Stimulated activated CD8-positive, alpha-beta memory T cell treated with anti-CD3 and anti-CD28 coated beads, Interleukin-4, amount 100 ng/mL, for 24 hours (primary cell): ENCODE measurements at places on chromosomes 2 and 18.

DNA sequence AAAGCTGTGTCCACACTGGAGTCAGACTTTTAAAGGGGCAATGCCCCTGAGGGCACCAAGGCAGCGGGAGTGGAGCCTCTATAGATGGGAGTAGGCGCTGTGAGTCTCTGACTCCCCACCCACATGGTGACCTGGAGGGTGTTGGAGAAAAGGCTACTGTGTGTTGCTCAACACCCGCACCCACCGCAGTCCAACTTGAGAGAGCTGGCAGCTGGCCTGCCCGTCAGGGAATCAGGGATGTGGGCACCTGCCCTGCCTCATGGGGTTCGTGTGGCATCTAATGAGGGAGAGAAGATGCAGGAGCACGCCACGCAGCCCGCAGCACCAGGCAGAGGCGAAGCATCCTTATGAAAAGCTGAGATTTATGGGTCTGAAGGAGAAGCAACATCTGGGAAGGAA is 84.2 kb downstream of the KLHL29 start:
- no peak for DNase-seq

GRCh38 chr2:115122701-115123100 is 680.3 kb downstream of the DPP10 start:
- no peak for DNase-seq

- DNase-seq, result peak; percentile 55
Measured at GRCh38 chr2:25341753-25342371, at the start of gene DNMT3A. TSS of gene DNMT3A (minus strand) at chr2:25341925. CDS start at chr2:25313984, 27,941 bp downstream.

GRCh38 chr2:157480182-157480961 is 36.5 kb upstream of the CYTIP start:
- peak; percentile 29 for DNase-seq

- no peak for DNase-seq
Measured at GRCh38 chr2:86367499-86367777, 30.0 kb upstream of the REEP1 start.

GRCh38 chr2:51219468-51219867 is 187.5 kb upstream of the NRXN1 start:
- DNase-seq, result no peak

GRCh38 chr2:44051593-44052347 is 56.0 kb upstream of the LRPPRC start:
- no peak for DNase-seq

DNA sequence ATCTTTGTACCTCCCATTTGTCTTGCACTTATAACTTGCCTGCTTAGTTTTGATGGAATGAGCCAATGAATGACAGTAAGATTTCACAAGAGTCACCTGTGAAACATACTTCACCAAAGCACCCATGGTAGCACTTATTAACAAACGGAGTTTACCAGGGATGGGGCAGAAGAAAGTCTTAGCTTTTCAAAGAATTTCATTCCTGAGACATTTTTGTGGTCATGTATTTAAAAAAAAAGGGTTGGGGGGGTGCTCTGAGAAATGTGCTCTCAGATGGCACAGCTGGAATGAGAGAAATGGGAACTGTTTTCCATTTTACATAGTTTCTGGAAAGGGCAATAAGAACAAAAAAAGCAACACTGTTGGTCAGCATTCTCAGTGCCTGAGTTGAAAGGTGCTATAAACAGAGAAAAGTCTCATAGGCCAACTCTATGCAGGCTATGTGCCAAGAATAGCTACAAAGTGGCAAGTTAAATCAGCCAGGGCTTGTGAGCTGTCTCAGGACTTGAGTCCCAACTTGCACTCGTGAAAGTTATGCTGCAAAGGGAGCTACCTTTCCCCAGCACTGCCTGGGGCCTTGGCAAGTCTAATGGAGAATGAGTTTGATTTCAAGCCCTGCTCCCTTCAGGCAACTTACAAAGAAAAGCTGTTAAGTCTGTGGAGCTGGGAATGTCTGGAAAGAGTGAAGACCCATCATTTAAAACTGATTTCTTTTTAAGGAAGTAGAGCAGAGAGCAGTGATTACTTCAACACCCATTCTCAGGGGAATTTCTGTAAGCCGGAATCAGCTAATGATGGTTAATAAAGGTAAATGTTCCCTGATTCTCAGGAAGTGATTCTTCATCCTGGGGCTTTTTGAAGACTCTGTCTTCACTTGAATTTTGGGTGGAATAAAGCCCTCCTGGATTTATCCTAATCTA is 170.6 kb downstream of the SLC8A1 start:
- no peak for DNase-seq

DNA sequence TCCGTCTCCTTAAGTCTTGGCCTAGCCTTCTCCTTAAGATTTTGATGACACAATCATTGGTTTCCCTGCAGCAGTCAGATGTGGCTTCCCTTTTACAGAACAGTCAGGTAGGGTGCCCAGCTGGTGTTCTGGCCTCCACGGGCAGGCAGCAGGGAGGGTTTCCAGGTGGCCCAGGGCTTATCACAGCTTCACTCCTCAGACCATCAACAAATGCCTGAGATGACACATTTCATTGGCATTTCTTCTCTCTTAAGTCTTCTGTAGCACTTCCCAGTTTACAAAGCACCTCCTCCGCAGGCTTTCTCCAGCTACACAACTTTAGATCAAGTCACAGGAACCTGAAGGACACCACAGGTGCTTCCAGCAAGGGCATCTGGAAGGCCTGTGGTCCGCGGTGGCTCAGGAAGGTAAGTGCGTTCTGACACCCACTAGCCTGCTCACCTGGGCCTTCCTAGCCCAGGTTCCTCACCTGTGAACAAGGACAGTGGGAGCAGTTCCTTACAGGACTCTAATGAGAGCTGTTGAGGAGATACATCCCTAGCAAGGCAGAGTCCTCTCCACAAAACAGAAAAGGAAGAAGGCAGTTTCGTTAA is 37.6 kb downstream of the PTPN18 start:
- no peak for DNase-seq

DNA sequence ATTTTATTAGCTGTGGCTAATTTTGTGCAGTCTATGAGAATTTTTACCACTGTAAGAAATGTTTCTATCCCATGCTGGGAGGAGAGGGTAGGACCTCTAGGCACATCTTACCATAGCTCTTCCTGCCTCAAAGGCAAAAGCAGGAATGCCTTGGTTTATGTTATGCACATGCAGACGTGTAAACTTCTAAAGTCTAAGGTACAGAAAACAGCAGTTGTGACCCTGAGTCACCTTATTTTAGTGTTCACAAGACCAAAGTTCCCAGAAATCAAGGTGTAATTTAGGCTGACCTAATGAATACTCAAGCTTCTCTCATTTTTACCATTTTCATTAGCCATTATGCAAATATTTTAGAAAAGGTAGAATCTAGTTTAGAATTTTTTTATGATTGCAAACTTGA is 15.4 kb upstream of the WIPF1 start:
- no peak for DNase-seq

GRCh38 chr2:152578573-152578972 is 138.7 kb downstream of the PRPF40A start:
- DNase-seq, result no peak

- no peak for DNase-seq
Measured at GRCh38 chr2:44741507-44741906, 200.0 kb upstream of the SIX3 start.

DNA sequence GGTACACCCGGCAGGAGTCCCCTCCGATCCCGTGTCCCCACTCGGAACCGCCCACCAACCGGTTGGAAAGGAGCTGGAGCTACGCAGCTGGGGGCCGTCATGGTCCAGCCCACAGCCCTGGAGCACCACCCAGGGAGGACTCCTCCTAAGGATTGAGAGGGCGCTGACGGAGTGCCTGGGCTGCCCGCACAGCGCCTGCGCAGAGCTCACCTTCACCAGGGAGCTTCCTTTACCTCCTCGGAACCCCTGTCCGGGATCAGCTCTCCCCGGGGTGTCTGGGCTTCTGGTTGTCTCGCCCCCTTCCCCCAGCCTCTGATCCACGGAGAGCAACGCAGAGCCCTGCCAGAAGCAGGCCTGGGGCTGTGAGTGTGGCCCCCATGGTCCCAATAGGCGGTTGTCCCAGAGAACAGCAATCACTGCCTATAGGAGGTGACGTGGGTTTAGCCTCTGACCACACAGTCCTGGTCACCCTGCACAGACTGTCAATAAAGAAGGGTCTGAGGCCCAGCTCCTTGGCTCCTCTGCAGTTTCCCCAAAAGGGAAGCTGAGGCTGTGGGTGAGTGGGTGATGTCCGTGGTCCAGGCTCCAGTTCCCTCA is 14.6 kb downstream of the ALPG start:
- DNase-seq, result no peak

DNA sequence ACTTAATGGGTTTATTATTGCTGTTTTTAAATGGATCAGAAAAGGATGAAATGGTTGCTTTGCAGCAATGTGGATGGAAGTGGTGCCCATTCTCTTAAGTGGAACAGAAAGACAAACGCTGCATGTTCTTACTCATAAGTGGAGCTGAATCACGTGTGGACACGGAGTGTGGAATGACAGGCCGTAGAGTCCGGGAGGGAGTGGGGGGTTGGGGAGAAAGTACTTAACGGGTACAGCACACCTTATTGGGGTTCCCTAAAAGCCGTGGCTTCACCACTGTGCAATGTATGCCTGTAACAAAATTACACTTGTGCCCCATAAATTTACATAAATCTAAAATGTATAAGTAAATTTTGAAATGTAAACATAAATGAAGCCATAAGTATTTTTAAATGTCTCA is 64.0 kb upstream of the CTDP1 start:
- DNase-seq, result no peak

GRCh38 chr2:120642646-120643045 is 93.0 kb upstream of the GLI2 start:
- no peak for DNase-seq

GRCh38 chr2:26246818-26247217 is 2.1 kb downstream of the HADHB start:
- no peak for DNase-seq
